ENCODE measurements at places on chromosomes 2 and 18. TPM values are rescaled to one million over a fixed set of nuclear protein-coding genes. Genes with fewer than 3 reads are reported as not detected.
A peak's percentile ranks its signal among the peaks of the same experiment; 100 is the strongest.

DNA sequence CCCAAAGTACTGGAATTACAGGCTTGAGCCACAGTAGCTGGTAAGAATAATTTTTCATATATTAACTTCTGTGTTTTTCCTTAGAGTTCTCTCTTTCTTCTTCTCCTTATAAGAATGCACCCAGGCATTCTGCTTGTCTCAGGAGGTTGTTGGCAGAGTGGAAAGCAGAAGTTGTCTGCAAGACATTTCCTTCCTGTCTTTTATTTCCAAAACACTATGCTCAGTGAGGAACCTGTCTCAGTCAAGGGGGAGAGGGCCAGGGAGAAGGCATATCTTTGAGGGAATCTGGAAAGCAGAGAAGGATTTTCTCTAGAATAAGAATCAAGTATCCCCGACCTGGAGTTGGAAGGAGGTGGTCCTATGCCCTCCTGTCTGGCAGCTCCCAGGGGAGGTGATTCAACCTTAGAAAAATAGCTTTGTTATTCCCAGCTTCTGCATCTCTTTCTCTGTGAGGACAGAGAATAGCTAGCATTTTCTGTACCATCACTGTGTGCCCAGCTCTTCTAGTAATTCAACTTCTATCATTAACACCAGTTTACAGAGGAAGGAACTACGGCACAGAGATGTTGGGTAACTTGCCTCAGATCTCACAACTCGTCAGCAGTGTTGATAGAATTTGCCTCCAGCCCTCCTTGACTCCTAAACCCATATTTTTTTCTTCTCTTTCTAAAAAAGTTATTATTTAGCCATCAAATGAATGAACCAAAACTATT lies 3.8 kb upstream of the LPIN2 start:
- H3K4me1 ChIP-seq, result peaks cover 43% of the 10 kb centered on the region
- H3K4me3 ChIP-seq, result no peak overlapping the region
- no peaks in the 10 kb centered on the region for H3K36me3 ChIP-seq
- no peak for DNase-seq

Gene ACVR1C
- 0.04 TPM for total RNA-seq

DNA sequence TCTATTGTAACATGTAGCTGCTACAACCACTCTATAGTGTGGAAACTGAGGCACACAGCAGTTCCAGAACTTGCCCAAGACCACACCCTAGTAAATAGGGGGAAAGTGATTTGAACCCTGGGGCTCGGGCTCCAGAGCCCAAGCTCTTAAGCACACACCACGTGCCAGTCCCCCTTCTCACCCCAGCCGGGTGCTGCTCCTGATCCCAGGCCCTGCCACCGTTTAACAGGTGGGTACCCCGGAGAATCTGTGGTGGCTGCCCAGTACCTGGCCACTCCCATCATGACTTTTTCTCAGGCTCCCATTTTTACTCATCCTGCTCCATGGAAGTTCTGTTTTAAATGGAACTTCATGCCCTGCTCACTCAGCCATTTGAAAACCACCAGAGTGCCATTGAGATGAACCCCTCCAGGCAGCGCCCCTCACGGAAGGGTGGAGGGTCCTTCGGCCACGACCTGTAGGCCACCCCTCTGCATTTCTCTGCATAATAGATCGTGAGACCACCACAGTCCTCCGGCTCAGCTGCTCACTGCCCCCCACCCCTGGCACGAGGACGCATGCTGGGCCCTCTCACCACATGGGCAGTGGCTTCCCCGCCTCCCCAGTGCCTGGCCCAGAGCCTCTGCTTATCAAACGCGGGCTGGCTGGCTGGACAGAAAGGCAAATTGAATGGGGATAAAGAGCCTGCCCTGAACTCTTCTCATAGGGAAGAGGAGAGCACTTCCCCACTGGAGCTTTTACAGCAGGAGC lies 42.1 kb downstream of the TMEM37 start:
- H3K27ac ChIP-seq, result no peak overlapping the region
- no peak for DNase-seq
- no peak overlapping the region for H3K4me3 ChIP-seq

Gene SULT1C4
- total RNA-seq, result not detected

GRCh38 chr2:236583621-236584203 lies 14.1 kb downstream of the ACKR3 start:
- H3K27me3 ChIP-seq, result peaks cover 59% of the 10 kb centered on the region
- no peak overlapping the region for H3K27ac ChIP-seq
- no peak overlapping the region for H3K4me3 ChIP-seq
- H3K4me1 ChIP-seq, result no peaks in the 10 kb centered on the region

Gene LYG1
- total RNA-seq, result 0.78 TPM

DNA sequence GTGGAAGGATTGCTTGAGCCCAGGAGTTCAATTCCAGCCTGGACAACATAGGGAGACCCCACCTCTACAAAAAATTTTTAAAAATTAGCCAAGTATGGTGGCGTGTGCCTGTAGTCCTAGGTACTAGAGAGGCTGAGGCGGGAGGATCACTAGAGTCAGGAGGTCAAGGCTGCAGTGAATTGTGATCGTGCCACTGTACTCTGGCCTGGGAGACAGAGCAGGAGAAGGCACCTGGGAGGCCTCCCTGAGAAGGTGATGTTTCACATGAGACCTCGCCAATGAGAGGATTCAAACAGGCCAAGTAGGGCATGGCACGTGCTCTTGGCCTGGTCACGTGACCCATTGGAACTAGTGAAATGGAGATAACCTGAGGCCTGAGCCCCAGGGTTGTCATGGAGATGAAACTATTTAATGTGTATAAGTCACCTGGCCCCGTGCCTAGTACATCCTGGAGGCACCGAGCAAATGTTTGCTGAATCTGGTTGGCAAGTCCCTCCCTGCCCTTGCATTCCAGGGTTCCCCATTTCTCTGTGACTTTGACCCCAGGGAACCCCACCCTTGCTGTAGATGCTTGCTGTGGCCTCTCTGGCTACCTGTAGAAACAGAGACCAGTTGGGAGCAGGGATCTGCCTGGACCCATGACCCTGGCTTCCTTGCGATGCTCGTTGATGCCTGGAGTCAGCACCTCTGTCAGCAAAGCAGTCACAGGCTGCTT lies 26.1 kb upstream of the ROCK2 start:
- H3K36me3 ChIP-seq, result no peaks in the 10 kb centered on the region
- no peak overlapping the region for H3K27ac ChIP-seq
- no peaks in the 10 kb centered on the region for H3K27me3 ChIP-seq
- H3K4me3 ChIP-seq, result no peak overlapping the region
- H3K4me1 ChIP-seq, result peaks cover 46% of the 10 kb centered on the region
- peak; percentile 78 for DNase-seq

GRCh38 chr18:31667185-31667584 lies 17.2 kb downstream of the B4GALT6 start:
- H3K27me3 ChIP-seq, result no peaks in the 10 kb centered on the region
- H3K27ac ChIP-seq, result no peak overlapping the region
- no peak overlapping the region for H3K4me3 ChIP-seq
- H3K4me1 ChIP-seq, result 0 out of 2 replicates have a peak, but pooled peaks cover 6% of the 10 kb centered on the region

Gene DYSF
- total RNA-seq, result 10.6 TPM

- no peak for DNase-seq
Measured at GRCh38 chr2:121897335-121897970, 142.0 kb downstream of the TSN start.

Gene TDRD15
- 1.9 TPM for total RNA-seq

GRCh38 chr2:223488814-223489213 lies 113.3 kb downstream of the SCG2 start:
- no peak overlapping the region for H3K4me3 ChIP-seq
- no peak for DNase-seq
- no peaks in the 10 kb centered on the region for H3K36me3 ChIP-seq
- H3K4me1 ChIP-seq, result no peaks in the 10 kb centered on the region

Gene GALNT14
- total RNA-seq, result 3.1 TPM

- peak overlapping the region; percentile 77 for H3K27ac ChIP-seq
- H3K36me3 ChIP-seq, result no peaks in the 10 kb centered on the region
- peaks cover 19% of the 10 kb centered on the region for H3K4me1 ChIP-seq
- no peaks in the 10 kb centered on the region for H3K27me3 ChIP-seq
- DNase-seq, result peak; percentile 90
- H3K4me3 ChIP-seq, result no peak overlapping the region
Measured at GRCh38 chr18:9055185-9055584, 47.3 kb upstream of the NDUFV2 start.

GRCh38 chr2:179884193-179884592 lies 22.8 kb upstream of the ZNF385B start:
- no peaks in the 10 kb centered on the region for H3K27me3 ChIP-seq
- no peak overlapping the region for H3K27ac ChIP-seq
- H3K36me3 ChIP-seq, result no peaks in the 10 kb centered on the region
- no peak overlapping the region for H3K4me3 ChIP-seq
- DNase-seq, result no peak
- H3K4me1 ChIP-seq, result no peaks in the 10 kb centered on the region

Gene TMEM163
- 2.4 TPM for total RNA-seq

GRCh38 chr2:107553539-107553938 lies 273.2 kb upstream of the RGPD4 start:
- H3K27ac ChIP-seq, result no peak overlapping the region
- no peaks in the 10 kb centered on the region for H3K36me3 ChIP-seq
- DNase-seq, result no peak

GRCh38 chr2:8437949-8438400 lies 243.9 kb upstream of the ID2 start:
- no peak for DNase-seq
- H3K4me3 ChIP-seq, result no peak overlapping the region
- no peak overlapping the region for H3K27ac ChIP-seq

Gene UPP2
- total RNA-seq, result not detected

GRCh38 chr18:42442656-42443055 lies 487.6 kb downstream of the PIK3C3 start:
- no peaks in the 10 kb centered on the region for H3K4me1 ChIP-seq
- no peak overlapping the region for H3K27ac ChIP-seq
- no peak overlapping the region for H3K4me3 ChIP-seq

- H3K27ac ChIP-seq, result no peak overlapping the region
- no peak for DNase-seq
- H3K36me3 ChIP-seq, result no peaks in the 10 kb centered on the region
- H3K4me1 ChIP-seq, result no peaks in the 10 kb centered on the region
- H3K4me3 ChIP-seq, result no peak overlapping the region
- H3K27me3 ChIP-seq, result no peaks in the 10 kb centered on the region
Measured at GRCh38 chr18:9455718-9456511, 19.4 kb upstream of the RALBP1 start.

GRCh38 chr2:186841940-186842339 lies 7.0 kb downstream of the ZSWIM2 start:
- no peak overlapping the region for H3K27ac ChIP-seq
- no peaks in the 10 kb centered on the region for H3K27me3 ChIP-seq
- no peaks in the 10 kb centered on the region for H3K4me1 ChIP-seq

All from PC-9 (cell line).